HCEC 1CT (cell line): ENCODE measurements at places on chromosomes 4 and X.

DNA sequence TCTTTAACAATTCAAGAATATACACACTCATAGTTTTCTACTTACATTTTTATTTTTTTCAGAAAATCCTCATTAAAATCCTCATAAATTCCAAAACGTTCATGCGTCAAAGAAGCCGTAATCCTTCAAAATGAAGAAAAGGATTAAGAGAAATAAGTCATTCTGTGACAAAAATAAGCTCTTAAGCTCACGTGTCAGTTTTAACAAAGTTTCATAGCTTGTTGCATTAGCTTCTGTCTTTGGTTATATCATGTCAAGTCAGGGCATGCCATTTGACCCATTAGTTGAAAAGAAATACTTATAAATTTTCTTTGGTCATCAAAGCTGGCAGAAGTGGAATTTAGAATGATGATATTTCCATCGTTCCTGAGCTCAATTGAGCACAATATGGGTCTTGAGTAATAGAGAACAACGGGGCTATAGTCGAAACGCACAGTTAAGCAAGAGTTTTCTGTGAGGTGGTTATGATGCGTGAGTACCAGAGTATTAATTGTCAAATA lies 185.2 kb upstream of the CTSO start:
- no peak for DNase-seq

GRCh38 chr4:168743601-168744000 lies 246.7 kb downstream of the PALLD start:
- peak; percentile 14 for DNase-seq

DNA sequence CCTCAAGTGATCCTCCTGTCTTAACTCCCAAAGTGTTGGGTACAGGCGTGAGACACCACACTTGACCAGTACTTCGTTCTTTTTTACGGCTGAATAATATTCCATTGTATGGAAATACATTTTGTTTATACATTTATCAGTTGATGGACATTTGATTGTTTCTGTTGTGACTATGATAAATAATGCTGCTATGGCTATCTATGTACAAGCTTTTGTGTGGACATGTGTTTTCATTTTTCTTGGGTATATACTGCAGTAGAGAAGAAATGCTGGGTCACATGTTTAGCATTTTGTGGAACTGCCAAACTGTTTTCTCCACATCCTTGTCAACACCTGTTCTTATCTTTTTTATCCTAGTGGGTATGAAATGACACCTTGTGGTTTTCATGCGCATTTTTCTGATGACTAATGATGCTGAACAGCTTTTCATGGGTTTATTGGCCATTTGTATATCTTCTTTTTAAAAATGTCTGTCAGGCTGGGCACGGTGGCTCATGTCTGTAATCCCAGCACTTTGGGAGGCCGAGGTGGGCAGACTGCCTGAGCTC lies 37.3 kb downstream of the SAT1 start:
- no peak for DNase-seq

DNA sequence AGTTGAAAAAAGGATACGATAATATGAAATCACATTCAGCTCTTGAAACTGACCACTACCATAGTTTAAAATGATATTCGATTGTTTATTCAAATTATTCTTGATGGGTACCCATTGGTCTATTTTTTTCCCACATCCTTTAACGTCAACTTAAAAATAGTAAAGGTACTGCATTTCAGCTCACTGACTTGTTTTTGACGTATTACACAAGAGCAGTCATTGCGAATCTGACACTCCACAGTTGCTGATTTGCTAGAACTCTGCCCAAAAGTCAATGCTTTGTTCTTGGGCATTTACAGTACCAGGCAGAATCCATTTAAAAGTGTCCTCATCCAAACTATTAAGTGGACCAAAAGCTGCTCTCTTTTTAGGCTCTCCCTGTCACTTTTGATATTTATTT lies 1.2 kb upstream of the PDS5A start:
- DNase-seq = no peak

DNA sequence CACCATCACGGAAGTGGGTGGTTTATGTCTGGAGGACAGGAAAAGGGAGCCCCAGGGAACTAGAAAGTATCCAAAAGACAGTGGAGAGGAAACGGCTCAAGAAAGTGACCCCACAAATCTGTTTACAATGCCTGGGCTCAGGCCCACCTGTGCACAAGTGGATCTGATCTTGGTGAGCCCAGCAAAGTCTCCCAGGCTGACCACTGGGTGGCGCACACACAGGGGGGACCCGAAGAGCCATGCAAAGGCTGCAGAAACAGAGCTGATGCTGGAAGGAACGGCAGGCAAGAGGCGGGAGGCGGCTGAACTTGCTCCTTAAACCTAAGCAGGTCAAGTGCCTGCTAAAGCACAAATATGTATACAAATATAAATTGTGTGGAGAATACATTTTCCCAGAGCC lies 9.6 kb downstream of the HAUS7 start:
- DNase-seq = peak; percentile 23

GRCh38 chr4:147723326-147723725 lies 8.6 kb upstream of the ARHGAP10 start:
- DNase-seq = no peak

GRCh38 chr4:886244-886643 lies 45.9 kb downstream of the GAK start:
- no peak for DNase-seq

GRCh38 chr4:1792832-1793495 lies at the start of gene FGFR3:
TSS of gene FGFR3 (plus strand) at chr4:1793293. CDS start at chr4:1793935, 642 bp downstream.
- no peak for DNase-seq

DNA sequence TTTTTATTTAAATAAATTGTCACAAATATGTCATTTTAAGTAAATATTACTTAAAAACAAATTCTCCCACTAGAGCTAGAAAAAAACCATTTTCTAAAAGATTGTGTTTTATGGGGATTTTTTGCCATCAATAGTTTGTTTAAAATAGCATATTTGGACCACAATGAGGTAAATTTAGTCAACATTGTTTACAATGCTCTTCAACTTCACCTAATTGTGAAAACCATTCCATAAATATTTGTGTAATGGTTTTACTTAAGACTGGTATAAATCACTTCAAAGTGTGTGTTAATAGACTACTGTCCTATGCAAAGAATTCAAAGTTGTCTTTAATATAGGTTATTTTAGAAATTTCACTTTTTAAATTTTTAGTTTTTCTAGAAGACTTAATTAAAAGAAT lies 1004.2 kb downstream of the PCDH18 start:
- no peak for DNase-seq

DNA sequence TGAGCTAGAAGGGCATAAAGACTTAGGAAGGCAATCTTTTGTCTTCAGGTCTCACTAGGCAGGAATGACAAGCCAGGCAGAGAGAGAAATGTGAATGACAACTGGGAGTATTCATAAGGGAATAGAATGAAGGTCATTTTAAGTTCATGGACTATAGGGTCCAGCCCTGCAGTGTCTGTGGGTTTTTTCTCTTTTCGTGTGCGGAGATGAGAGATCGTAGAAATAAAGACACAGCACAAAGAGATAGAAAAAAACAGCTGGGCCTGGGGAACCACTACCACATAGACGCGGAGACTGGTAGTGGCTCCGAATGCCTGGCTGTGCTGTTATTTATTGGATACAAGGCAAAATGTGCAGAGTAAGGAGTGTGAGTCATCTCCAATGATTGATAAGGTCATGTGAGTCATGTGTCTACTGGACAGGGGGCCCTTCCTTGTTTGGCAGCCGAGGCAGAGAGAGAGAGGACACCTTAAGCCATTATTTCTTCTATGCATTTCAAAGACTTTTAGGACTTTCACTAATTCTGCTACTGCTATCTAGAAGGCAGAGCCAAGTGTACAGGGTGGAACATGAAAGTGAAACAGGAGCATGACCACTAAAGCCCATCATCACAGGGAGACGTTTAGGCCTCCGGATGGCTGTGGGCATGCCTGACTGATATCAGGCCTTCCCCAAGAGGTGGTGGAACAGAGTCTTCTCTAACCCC lies 921.8 kb upstream of the PCDH10 start:
- no peak for DNase-seq

DNA sequence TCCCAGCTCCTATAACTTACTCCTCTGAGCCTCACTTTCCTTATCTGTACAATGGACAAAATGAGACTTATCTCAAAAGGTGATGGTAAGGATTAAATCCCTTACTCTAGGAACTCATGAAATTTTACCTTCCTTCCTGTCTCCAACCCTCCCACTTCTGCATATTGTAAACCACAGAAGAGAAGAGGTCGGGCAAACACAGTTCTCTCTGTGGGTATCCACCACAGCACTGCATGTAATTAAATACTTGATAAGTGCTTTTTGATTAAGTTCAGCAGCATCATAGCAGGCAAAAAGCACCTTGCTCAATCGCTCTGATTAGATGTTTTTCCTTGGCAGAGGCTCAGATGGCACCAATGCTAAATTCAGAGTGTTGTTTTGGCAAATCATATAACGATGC lies 17.3 kb upstream of the TMEM192 start:
- DNase-seq = no peak

DNA sequence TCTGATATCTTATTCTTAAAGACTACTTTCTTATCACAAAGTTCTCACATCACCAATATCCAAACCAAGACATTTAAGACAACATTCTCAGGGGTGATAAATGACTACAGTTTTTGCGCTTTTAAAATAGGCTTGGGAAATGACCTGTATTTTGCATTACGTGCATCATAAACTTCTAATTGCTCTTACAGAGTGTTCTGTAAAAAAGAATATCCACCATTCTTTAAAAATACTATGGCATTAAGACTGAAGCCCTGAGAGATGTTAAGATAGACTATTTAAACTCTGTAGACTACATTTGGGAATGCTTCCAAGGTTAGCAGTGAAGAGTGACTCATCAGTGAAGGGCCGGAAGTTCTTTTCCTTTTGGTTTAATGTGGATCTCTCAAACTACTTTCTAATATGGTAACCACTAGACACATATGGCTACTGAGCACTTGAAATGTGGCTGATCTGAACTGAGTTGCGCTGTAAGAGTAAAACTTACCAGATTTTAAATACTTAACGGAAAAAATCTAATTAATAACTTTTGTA lies 518.8 kb upstream of the FTHL17 start:
- DNase-seq = peak; percentile 56

- DNase-seq = no peak
Observed at GRCh38 chrX:5051831-5052491, 1176.7 kb downstream of the NLGN4X start.

DNA sequence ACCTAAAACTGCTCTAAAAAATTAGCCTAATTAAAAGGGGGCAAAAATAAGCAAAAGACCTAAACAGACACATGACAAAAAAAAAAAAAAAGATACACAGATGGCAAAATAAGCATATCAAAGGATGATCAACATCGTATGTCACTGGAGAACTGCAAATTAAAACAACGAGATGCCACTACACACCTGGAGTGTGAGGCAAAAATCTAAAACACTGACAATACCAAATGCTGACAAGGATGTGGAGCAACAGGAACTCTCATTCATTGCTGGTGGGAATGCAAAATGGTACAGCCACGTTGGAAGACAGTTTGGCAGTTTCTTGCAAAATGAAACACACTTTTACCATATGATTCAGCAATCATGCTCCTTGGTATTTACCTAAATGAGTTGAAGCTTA lies 64.2 kb downstream of the RWDD4 start:
- no peak for DNase-seq
